Thyroid gland (tissue), 4 donors: ENCODE measurements at places on chromosomes 2 and 18. TPM values are rescaled to one million over a fixed set of nuclear protein-coding genes. Genes with fewer than 3 reads are reported as not detected.

The GKN1 gene
- not detected for total RNA-seq

The CRACDL gene
- 10.6 TPM for total RNA-seq

The CD8A gene
- total RNA-seq = 1.9 TPM

DNA sequence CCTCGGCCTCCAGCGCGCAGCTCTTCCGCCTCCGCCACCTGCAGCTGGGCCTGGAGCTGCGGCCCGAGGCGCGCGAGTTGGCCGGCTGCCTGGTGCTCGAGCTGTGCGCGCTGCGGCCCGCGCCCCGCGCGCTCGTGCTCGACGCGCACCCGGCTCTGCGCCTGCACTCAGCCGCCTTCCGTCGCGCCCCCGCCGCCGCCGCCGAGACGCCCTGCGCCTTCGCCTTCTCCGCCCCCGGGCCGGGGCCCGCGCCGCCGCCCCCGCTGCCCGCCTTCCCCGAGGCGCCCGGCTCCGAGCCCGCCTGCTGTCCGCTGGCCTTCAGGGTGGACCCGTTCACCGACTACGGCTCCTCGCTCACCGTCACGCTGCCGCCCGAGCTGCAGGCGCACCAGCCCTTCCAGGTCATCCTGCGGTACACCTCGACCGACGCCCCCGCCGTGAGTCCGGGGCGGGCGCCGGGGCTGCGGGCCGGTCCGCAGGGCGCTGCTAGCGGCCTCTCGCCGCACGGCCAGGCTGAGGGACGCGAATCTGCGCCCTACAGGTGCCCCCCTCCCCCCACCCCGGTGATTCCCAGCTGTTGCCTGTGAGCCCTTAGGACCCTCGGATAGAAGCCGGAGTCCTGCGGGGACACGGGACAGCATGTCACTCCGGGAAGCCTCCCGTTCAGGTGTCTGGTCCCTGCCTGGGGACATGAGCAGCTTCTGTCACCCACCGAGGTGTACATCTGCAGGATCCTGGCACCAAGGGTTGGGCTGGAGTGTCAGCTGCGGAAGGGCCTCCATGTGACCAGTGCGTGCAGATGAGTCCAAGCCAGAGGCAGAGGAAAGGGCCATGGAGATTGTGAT, 616 bp downstream of the RNPEPL1 start:
- peak; percentile 69 for DNase-seq
